ENCODE measurements at places on chromosomes 2 and 18.

GRCh38 chr18:23969664-23970063, 44.9 kb upstream of the TTC39C start:
- DNase-seq: no peak

- no peak for DNase-seq
Measured at GRCh38 chr2:112065486-112065885, 10.4 kb downstream of the TMEM87B start.

GRCh38 chr2:24337890-24338289, 22.4 kb downstream of the ITSN2 start:
- DNase-seq: no peak

DNA sequence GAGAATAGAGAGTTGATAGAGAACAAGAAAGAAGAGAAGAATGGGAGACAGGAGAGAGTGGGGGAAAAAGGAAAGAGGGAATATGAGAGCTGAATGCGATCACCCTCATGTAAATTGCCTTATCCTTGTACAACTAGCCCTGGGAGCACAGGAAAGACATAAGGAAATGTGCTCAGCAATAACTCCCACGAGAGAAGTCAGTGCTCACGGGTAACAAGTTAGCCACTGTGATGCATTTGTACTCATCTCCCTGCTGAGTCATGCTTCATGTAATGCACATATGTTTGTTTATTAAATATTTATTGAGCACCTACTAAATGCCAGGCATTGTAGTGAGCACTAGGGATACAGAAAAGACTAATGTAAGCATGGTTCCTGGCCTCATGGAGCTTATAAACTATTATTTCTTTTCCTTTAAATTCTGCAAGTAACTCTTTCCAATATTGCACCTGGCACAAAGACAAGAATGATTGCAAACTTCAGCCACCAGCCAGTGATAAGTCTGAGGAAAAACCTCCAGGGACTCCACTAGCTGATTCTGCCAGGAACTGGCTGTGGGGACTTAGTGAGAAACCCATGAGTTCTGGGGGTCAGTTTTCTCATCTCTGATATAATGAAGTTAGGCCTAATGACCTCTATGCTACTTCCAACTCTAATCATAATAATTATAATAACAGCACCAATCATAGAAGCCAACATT, 124.1 kb downstream of the LNPK start:
- DNase-seq: no peak

Data from LoVo (cell line).